BJ (cell line): ENCODE measurements at places on chromosomes 3 and 15.

- no peak for DNase-seq
Observed at GRCh38 chr3:42505128-42505848, 2.8 kb downstream of the VIPR1 start.

DNA sequence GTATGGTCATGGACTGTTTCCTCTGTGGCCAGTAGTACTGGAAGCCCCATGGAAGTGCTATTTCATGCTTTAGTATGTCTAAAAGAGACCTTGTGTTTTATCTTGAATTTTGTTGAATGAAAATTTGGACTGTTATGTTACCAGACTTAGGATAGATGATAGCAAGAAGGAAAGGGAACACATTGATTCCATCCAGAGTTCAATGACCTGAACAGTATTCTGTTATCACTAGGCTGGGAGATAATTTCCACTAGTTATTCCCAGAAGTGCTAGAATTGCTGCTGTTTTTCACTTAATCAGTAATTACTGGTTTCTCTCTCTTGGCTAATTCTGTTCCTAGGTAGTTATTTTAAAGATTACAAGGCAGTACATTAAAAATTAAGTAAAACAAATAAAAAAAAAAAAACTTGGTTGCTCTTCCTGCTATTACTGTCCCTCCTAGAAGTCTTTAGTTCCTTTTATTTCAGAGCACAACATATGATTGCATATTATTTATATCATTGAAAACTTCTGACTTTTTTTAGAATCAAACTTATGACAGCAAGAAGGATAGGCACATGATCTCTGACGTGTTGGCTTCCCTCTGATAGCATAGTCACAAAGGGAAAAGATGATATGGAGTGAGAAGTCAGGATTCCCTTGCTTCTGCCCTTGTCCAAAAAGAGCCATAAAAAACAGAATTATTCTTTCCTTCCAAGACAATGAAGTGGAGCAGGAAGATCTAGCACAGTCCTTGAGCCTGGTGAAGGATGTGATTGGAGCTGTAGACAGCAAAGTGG is 72.2 kb downstream of the KLHL25 start:
- DNase-seq: no peak

DNA sequence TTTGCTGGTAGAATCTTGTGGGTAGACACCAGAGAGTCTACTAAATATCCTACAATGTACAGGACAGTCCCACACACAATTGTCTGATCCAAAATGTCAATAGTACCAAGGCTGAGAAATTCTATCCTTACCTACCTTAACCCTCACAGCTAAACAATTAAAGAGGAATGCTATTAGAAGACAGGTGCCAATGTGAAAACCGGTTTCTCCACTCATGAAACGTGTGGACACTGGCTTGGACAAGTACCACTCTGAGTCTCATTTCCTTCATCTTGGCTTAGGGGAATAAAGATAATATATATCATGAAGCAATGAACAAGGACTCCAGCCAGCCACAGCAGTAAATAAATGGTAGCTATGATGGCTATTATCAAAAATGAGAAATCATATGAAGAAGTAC is 90.2 kb downstream of the RFTN1 start:
- no peak for DNase-seq

DNA sequence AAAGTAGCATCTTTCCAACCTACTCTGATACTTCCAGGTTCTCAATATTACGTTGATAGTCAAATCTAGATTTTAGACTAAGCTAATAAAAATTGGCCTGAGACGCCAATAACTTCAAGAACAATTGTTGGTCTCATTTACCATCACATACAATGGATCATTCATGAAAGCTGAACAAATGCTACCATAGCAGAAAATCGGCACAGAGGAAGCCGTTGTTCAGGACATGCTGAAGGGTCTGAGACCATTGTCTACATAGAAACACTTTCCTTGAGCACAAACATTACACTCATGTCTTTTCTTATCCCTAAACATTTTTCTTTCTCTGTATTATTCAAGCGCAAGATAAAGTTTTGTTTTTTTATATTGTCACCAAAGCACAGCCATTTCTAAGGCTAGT is 37.2 kb upstream of the FHIT start:
- no peak for DNase-seq

DNA sequence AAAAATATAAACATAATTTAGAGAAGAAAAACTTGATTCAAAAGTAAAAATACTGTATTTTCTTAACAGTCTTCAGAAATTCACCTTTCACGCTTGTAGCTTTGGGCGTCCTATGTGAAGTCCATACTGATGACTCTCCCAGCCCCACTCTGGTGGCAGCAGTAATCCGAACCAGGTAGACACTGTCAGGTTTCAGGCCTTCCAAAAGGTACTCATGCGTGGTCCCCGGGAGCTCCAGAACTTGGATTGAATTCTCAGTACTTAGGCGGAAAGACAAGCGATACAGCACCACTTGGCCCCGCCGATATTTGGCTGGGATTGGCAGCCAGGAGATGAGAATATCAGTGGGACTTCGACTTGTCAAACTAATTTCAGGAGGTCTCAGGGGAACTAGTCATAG is 69.7 kb downstream of the PRTG start:
- no peak for DNase-seq

DNA sequence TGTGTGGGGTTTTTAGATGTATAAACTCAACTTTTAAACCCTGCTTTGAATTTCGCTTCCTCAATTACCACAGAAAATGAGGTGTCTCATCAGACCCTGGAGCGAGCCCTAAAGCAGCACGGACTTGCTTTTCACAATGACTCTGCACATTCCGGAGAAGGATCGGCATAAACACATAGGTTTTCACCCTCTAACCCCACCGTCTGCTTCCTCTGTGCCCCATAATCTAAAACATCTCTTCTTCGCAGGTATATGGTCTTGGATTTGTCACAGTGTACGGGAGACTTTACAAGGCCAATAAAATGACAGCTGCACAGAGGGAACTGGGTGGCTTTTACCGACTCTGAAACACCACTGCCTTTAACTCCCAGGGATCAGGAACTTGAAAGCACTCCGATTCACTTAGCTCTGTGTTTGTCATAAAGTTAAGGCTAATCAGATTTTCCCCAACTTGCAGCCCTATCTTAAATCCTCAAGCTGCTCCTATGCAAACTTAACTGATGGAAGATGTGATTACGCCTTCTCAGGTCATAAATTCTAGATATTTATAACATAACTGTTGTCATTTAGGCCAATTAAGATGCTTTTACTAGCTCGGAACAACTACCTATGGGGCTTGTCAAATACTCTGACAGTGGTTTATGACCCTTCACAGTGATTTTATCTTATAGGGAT is 133.4 kb upstream of the WNT5A start:
- DNase-seq: peak; percentile 60

DNA sequence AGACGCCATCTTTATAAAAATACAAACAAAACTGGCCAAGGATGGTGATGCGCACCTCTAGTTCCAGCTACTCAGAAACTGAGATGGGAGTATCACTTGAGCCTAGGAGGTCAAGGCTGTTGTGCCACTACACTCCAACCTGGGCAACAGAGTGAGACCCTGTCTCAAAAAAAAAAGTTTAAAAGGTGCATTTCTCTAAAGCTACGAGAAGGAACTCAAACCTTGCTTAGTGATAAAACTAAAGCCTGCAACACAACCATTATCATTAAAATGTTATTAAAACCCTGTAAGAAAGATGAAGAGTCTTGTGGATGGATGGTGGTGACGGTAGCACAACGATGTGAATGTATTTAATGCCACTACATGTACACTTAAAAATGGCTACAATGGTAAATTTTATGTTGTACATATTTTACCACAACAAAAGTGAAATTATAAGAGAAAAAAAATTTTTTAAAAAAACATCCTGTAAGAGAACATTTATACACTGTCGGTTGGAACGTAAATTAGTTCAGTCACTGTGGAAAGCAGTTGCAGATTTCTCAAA is 3.1 kb downstream of the PLD1 start:
- no peak for DNase-seq

- DNase-seq: no peak
Observed at GRCh38 chr3:78888635-78889034, 879.2 kb downstream of the ROBO1 start.

DNA sequence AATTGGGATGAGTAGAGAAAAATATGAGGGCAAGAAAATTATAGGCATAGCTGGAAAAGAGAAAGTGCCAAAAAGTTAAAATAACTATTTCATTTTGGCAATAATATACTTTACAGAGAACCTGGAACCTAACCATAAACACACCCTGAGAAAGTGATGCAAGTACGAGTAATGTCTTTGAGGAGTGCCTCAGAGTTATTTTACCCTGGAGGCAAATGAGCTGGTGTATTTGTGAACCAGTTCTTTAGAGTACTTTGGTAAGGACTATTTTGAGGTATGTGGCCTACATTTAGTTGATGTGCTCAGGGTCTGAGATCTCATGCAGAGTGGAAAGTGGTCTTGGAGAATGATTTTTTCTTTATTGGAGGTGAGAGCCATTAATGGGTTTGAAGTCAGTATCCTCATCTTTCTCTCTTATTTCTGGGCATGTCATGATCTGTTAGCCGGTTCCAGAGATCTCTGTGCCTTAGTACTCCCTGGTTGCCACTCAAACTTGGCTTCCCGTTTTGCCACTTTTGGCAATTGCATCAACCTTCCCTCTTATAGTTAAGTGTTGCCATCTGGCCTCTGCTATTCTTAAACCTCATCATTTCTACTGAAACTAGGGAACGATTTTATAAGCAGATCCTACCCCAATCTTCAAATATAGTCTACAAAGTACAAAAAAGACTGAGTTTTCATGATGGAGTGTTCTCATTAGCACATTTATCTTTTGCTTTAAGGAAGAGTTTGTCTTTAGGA is 145.7 kb downstream of the EPHA6 start:
- no peak for DNase-seq

GRCh38 chr3:196563721-196564225 is 4.6 kb downstream of the WDR53 start:
- DNase-seq: no peak
